Stimulated activated CD4-positive, alpha-beta T cell treated with anti-CD3 and anti-CD28 coated beads, TNF-alpha, amount 100 ng/mL, for 24 hours (primary cell): ENCODE measurements at places on chromosomes 5 and 9.

- DNase-seq, result no peak
Observed at GRCh38 chr9:94639061-94639998, at the start of gene FBP1. Gene FBP1, minus strand, starts transcription at chr9:94639518. Its CDS starts 208 bp downstream, at chr9:94639310.

DNA sequence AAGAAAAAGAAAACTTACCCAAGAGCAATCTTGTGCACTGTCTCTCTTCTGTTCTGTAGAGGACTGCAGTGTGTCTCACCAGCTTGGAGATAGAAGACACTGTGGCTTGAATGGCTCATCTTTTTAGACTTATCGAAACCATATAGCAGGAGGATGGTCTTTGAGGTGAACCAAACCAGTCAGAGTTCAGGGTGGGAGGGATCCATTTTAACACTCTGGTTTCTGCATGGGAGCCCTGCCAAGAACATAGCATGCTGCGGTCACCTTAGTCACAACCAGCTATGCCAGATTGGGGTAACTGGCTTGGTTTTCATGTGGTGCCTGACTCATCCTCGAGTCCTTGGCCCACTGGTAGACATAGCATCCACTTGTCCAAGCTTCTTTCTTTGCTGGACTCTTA is 135.1 kb downstream of the PAPPA start:
- no peak for DNase-seq

GRCh38 chr9:83154087-83154736 is 91.3 kb upstream of the RASEF start:
- no peak for DNase-seq

DNA sequence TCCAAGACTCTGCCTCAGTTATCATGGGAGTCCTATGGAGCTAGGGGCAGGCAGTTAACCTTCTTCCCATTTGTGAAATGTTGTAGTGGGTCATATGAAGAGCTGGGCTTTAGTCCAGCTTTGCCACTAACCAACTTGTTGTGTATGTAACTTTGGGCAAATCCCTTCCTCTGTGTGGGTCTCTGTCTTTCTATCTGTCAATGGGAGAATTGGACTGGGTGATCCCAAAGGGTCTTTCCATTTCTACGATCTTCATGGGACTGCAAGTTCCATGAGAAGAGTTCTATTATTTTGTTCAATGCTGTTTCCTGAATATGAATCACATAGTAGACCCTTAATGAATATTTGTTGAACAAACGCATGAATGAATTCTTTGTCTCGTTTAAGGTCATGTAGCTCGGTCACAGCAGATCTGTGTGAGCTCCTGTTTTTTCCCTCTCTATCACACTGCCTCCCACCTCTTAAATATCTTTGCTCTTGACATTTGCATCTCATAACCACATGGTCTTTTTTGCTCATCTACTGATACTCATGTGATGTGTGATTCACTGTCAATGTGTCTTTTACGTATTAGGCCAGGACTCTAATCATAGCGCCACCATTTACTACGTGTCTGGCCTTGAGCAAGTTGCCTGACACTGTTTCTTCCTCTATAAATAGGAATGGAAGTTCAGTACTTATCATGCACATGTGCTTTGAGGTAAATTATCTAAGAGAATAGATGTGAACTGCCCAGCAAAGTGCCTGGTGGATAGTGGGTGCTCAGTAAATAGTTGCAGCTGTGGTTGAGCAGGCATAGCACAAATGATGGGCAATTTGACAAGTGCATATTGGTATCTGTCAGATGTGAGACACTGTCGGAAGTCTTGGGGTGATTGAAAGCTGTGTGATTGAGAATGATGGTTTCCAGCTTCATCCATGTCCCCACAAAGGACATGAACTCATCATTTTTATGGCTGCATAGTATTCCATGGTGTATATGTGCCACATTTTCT is 37.4 kb downstream of the PTTG1 start:
- DNase-seq, result no peak
